CD8-positive, alpha-beta memory T cell (primary cell): ENCODE measurements at places on chromosomes 7 and 10. TPM values are rescaled to one million over a fixed set of nuclear protein-coding genes. Genes with fewer than 3 reads are reported as not detected.

- peaks cover 9% of the 10 kb centered on the region for H3K4me1 ChIP-seq
- no peaks in the 10 kb centered on the region for H3K36me3 ChIP-seq
- DNase-seq, result no peak
These were observed 1.7 kb downstream of the LRGUK start for GRCh38 chr7:134128829-134129228.

DNA sequence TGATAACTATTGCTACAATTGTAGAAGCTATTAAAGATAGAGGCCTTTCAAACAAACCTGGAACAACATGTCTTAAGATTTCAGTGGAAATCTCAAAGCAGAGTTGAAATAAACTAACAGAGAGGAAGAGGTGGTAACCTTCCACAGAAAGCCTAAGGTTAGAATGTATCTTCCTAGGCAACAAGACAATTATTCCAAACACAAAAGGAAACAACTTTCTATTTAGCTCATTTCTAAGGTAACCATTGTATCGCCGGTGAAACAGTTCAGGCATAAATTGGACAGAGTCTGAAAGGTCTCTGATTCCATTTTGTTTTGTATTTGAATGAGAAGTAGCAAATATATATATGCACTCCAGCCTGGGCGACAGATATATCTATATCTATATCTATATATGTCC lies 30.7 kb upstream of the HYCC1 start:
- H3K4me3 ChIP-seq, result no peak overlapping the region
- H3K4me1 ChIP-seq, result no peaks in the 10 kb centered on the region
- H3K27ac ChIP-seq, result no peak overlapping the region
- H3K27me3 ChIP-seq, result no peaks in the 10 kb centered on the region
- no peak for DNase-seq

DNA sequence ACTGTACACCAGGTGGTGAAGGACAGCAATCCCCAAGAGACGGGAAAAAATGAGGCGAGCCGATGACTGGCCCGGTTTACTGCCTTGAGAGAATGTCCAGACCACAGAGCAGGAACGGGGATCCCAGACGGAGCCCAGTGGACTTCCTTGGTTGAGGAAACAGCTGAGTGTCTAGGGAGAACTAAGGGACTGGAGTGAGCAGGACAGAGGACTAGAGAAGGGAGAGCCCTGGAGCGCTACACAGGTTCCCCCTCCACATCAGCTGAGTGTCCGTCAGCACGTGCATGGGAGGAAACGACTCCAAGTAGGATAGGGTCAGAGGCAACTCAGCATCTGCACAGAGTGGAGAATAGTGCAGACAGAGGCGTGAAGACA lies 7.1 kb upstream of the WDR86 start:
- H3K4me3 ChIP-seq, result no peak overlapping the region
- no peaks in the 10 kb centered on the region for H3K36me3 ChIP-seq
- no peaks in the 10 kb centered on the region for H3K4me1 ChIP-seq
- no peak overlapping the region for H3K27ac ChIP-seq
- DNase-seq, result no peak

GRCh38 chr7:134695321-134695860 lies 48.7 kb downstream of the BPGM start:
- H3K27me3 ChIP-seq, result no peaks in the 10 kb centered on the region
- no peak overlapping the region for H3K4me3 ChIP-seq
- no peak for DNase-seq
- H3K27ac ChIP-seq, result no peak overlapping the region
- no peaks in the 10 kb centered on the region for H3K4me1 ChIP-seq

DNA sequence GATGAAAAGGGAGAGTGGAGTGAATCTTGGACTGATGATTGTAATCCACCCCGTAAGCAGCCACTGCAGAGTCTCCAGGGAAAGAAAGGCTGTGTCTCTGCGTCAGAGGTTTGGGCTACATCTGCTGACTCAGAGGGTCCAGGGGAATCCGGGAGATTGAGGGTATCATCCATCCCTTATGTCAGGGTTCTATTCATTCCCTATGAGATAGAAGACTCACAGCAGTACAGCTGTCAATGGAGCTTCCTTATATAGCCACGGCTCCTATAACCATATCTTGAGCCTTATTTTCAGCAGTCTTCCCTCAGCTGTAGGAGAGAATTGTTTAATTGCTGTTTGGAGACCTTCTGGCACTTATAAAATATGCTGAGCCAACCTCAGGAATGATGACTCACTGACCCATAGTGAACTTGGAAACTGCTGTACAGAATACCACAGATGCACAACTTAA lies 558.2 kb upstream of the PFKP start:
- no peaks in the 10 kb centered on the region for H3K36me3 ChIP-seq
- no peak overlapping the region for H3K4me3 ChIP-seq
- H3K27me3 ChIP-seq, result no peaks in the 10 kb centered on the region
- no peak for DNase-seq
- H3K27ac ChIP-seq, result no peak overlapping the region

- DNase-seq, result no peak
- peaks cover 34% of the 10 kb centered on the region for H3K36me3 ChIP-seq
- H3K27ac ChIP-seq, result no peak overlapping the region
- H3K4me3 ChIP-seq, result no peak overlapping the region
These were observed 35.0 kb upstream of the DGKI start for GRCh38 chr7:137881607-137882260.

DNA sequence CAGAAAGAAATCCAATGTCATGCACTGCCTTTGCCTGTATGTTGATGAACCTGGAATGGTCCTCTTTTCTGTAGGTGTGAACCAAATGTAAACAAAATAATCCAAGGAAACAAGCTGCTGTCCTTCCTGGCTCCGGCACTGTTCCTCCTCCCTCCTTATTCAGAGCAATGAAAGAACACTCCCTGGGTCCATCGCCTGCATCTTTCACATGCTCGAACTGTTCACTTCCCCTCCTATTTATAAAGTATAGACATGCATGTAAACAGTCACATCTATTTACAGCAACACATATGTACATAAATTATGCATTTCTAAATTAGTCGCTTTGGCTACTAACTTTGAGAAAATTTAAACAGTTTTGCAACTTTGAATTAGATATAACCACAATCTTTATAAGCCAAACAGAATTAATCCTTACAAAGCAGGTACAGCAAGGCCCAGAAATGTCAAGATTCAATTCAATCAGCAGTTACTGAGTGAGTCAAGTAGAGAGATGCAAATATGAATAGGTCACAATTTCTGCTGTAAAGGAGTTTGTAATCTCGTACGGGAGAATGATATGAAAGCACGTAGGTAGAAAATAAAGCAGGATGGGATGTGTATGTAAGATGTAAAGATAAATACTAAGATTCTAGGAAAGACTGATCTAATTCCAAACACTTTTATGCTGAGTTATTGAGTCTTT lies 162.6 kb downstream of the PIP4K2A start:
- no peak overlapping the region for H3K27ac ChIP-seq
- no peaks in the 10 kb centered on the region for H3K4me1 ChIP-seq
- H3K4me3 ChIP-seq, result no peak overlapping the region
- peaks cover 27% of the 10 kb centered on the region for H3K36me3 ChIP-seq
- no peaks in the 10 kb centered on the region for H3K27me3 ChIP-seq

Gene CPVL
- 1.3 TPM for total RNA-seq

Gene CYP2C9
- total RNA-seq, result not detected

Gene SH2B2
- 1.8 TPM for total RNA-seq

Gene GNG11
- total RNA-seq, result not detected
